ENCODE measurements at places on chromosomes 12 and 14.

- no peak for DNase-seq
Observed at GRCh38 chr12:91935296-91935695, 210.3 kb downstream of the BTG1 start.

DNA sequence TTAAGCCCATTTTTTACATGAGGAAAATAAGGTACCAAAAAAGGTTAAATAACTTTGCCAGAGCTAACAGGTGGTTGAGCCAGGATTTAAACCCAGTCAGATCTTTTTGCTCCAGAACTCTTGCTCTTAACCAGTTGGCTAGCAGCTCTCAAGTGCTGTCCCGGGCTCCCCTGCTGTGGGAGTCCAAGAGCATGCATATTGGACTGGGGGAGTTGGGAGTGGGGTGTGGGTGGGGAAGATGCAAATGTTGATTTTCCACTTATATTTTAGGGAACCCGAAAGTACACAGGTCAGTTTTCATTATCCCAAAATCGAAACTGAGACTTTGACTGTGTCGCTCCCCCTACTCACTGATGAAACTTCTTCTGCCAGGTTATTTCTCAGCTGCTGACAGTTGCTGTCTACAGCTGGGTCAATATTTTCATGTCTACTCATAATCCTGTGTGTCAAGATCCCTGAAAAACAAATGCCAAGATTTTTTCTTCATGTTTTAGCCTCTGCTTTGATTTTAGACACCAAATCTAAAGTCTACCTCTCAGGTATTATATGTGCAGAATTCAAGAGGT is 172.3 kb upstream of the TMPO start:
- DNase-seq = no peak

- no peak for DNase-seq
Observed at GRCh38 chr12:41333974-41334373, 145.9 kb downstream of the PDZRN4 start.

DNA sequence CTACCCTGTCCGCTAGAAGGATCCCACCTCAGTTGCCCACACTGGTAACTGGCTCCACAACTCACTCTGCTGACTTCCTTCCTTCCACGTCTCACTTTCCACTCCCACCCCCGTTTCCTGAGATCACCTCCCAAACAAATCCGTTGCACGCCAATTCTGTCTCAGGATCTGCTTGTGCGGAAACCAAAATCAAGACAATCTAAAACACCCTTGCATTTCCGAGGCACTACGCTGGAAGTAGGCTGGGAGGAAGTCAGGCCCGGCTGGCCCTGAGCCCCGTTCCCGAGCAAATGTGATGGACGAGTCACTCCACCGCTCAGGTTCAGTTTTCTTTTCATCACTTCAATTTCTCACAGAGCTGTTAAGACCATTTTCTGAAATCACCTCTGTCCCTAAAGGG is 23.1 kb downstream of the ABCB9 start:
- DNase-seq = no peak

GRCh38 chr14:88321692-88322503 is 1.2 kb downstream of the KCNK10 start:
- no peak for DNase-seq

- DNase-seq = peak; percentile 23
Observed at GRCh38 chr12:95608252-95609033, 57.2 kb upstream of the USP44 start.

- no peak for DNase-seq
Observed at GRCh38 chr12:18811273-18811672, 73.4 kb downstream of the CAPZA3 start.

GRCh38 chr12:114263056-114263805 is 142.7 kb downstream of the TBX5 start:
- no peak for DNase-seq

DNA sequence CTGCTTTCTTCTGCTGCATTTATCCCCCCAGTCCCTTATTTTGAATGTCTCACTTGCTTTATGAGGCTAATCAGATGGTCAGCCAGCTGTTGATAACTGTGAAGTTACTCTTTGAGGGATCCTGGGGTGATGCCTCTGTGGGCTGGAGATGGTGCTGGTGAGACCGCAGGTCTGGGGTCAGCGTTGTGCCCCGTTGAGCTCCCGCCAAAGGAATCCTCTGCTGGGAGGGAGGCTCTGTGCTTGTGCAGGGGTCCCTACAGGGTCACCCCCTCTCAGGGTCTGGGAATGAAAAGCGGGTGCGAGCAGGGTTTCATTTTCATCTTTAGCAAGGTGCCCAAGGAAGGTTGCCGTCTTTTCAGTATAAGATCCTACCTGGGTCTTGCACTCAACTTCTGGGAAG is 161.2 kb upstream of the RTL1 start:
- no peak for DNase-seq

GRCh38 chr14:74583689-74584434 is 28.2 kb downstream of the LTBP2 start:
- DNase-seq = no peak

DNA sequence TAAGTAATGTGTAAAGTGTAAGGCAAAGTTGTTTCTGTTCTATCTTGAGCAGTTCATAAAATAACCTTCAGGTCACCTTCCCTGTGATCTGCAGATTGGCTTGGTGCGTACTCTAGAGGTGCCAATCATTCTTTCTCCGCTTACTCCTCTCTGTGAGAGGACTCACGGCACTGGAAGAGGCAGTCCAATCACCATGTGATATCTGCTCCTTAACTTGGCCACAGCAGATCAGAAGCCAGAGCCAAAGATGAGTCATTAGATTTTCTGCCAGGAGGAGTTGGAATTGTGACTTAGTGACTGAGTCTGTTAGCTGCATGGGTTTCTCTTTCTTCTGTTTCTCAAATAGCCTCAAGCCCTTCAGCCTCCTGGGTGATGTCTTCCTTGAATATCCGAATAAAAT is 165.5 kb downstream of the SLC41A2 start:
- no peak for DNase-seq

GRCh38 chr12:15411842-15412241 is 89.5 kb downstream of the PTPRO start:
- no peak for DNase-seq

GRCh38 chr12:27711967-27712366 is 1.3 kb downstream of the MRPS35 start:
- no peak for DNase-seq

All from iPS DF 19.7 (cell line).